Right ventricle myocardium inferior (tissue), 1 donor: ENCODE measurements at places on chromosomes 16 and 17.

GRCh38 chr17:82036634-82037091 lies 834 bp downstream of the DCXR start:
- no peak for DNase-seq

GRCh38 chr17:17066021-17066420 lies 23.8 kb downstream of the MPRIP start:
- DNase-seq: no peak

- no peak for DNase-seq
Observed at GRCh38 chr17:45688820-45689219, 95.3 kb upstream of the CRHR1 start.

DNA sequence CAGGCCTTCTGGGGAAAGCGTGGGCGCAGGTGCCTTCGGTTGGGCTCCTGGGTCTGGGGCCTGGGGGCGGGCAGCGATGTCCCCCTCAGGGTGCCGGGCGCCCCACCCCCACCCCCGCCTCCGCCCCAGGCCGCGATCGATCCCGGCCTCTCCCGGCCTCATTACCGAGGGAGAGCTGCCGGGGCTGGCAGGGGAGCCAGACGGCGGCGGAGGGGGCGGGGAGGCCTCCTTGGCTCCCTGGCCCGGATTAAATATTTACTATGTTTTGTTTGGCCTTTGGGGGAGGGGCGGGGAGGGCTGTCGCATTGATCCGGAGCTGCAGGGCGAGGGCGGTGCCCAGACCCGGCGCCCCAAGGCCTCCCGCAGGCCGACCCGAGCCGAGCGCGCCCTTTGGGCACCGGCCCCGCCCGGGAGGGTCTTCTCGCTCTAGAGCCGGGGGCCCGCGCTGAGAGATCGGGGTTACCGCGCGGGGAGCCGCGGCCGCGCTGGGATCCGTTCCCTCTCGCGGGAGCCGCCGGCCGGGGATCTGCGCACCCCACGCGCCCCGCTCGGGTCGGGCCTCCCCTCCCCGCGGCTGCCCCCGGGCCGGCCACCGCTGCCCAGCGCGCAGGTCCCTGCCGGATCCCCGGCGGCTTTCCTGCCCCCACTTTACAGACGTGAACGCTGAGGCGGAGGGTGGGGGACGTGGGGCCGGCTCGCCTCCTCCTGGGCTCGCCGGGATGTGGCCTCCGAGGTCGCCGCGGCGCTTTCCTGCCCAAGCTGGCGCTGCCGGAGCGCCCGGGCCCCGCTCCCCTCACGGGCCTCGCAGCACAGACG lies 27.0 kb downstream of the RTN4RL1 start:
- DNase-seq: no peak

DNA sequence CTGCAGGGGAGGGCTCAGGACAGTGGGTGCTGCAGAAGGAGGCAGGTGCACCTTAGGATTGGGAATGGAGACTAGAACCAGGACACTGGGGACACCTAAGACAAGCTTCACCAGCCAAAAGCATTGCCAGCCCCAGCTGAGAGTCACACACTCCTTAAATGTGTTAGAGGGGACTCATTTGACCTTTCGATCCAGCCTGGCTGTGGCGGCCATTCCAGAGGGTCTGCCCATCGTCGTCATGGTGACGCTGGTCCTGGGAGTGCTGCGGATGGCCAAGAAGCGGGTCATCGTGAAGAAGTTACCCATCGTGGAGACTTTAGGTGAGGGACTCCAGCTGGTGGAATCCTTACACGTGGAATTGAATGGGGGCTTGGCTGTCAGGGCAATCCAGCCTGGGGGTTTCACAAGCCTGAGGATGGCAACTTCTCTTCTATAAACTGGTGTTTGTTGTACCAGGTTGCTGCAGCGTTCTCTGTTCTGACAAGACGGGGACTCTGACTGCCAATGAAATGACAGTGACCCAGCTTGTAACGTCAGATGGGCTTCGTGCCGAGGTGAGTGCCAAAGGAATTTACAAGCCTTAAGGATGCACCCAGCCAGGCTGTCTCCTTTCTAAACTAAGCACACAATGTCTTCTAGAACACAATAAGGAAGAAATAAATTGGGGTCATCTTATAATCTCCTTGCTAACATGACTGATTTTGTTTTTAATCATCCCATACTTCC lies 65.3 kb downstream of the MEAK7 start:
- DNase-seq: no peak

DNA sequence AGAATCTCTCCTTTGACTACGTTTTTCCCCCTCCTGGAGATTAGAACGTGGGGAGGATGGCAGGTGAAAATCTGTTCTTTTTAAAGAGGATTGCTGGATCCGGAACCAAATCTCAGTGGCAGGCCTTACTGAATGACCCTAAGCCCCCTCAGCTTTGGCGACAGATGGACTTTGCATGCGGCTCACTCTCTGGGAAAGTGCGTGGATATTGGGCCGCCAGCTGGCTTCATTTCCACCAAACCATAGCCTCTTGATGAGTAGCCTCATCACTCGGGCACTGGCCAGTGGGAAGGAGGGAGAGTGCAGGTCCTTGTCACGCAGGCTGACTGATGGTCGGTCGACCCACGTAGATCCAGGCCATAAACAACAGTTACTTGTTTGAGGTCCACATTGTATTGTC lies 31.3 kb upstream of the CCDC182 start:
- DNase-seq: no peak

DNA sequence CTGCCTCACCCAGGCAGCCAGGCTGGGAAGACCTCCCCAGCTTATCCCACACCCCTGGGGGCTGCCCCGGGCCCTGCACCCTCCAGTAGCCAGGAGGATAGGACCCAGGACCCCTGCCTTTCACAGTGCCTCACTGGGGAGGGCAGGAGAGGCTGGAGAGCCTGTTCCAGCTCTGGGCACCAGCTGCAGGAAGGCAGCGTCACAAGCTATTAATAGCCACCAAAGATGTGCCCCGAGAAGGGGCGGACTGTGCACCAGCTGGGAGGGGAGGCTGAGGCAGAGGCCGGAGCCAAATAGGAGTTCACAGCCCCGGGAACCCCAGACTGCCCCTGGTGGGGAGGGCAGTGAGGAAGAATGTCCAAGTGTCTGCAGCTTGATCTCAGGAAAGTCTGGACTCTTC lies 8.8 kb downstream of the SBK1 start:
- DNase-seq: no peak

DNA sequence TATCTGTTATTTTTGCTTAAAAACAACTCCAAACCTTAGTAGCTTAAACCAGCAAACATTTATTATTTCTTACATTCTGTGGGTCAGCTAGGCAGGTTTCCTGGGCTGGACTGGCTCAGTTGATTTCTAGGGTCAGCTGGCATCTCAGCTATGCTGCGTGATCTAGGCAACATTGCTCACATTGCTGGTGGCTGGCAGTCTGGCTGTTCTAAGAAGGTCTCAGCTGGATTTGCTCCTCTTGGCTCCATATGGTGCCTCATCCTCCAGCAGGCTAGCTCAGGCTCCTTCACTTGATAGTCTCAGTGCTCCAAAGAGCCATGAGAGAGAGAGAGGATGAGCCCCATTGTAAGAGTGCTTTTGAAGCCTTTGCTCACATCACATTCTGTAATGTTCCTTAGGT lies 470.6 kb upstream of the CDH5 start:
- no peak for DNase-seq
